Renal cortical epithelial cell (primary cell): ENCODE measurements at places on chromosomes 4 and X. TPM values are rescaled to one million over a fixed set of nuclear protein-coding genes. Genes with fewer than 3 reads are reported as not detected.

The TCEAL9 gene
- total RNA-seq, result 123 and 164 TPM in 2 replicates

GRCh38 chr4:176277162-176277904 lies 8.3 kb upstream of the ASB5 start:
- DNase-seq, result peak; percentile 55

GRCh38 chr4:101851672-101852071 lies 61.1 kb downstream of the BANK1 start:
- DNase-seq, result no peak

GRCh38 chr4:38993683-38994082 lies 38.5 kb downstream of the TMEM156 start:
- DNase-seq, result peak; percentile 16

DNA sequence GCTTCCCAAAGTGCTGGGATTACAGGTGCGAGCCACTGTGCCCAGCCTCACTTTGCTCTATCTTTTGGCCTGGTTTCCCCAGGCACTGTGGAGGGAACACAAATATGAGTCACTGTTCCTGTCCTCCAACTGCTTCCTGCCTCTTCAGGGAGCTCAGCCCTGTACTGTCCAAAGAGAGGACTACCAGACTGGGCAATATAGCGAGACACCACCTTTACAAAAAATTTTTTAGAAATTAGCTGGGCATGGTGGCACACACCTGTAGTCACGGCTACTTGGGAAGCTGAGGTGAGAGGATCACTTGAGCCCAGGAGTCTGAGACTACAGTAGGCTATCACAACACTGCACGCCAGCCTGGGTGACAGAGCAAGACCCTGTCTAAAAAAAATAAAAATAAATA lies 16.9 kb upstream of the WAS start:
- DNase-seq, result no peak

- no peak for DNase-seq
Measured at GRCh38 chr4:81366779-81367178, 104.9 kb downstream of the RASGEF1B start.

The FAM50A gene
- total RNA-seq, result 65.8 and 71.8 TPM in 2 replicates

- peak; percentile 92 for DNase-seq
Measured at GRCh38 chrX:115892787-115893671, 277.5 kb upstream of the AGTR2 start.

GRCh38 chr4:53592686-53593501 lies 1.6 kb upstream of the LNX1 start:
- peak; percentile 82 for DNase-seq

GRCh38 chr4:127822430-127822829 lies 40.3 kb downstream of the HSPA4L start:
- DNase-seq, result no peak

The GPR82 gene
- total RNA-seq, result not detected in 2 replicates

- DNase-seq, result no peak
Measured at GRCh38 chr4:73067971-73068394, 1.5 kb downstream of the COX18 start.

The FHIP1A gene
- total RNA-seq, result 17.0 and 19.3 TPM in 2 replicates

The MAGEA9B gene
- total RNA-seq, result not detected in 2 replicates

The ZFP92 gene
- 0.35 and 4.6 TPM in 2 replicates for total RNA-seq

The IL1RAPL1 gene
- 0.05 TPM in 1 of 2 replicates, not detected in the other for total RNA-seq

GRCh38 chrX:15293451-15293850 lies 22.0 kb downstream of the ASB11 start:
- no peak for DNase-seq

GRCh38 chr4:170271723-170272122 lies 182.0 kb upstream of the AADAT start:
- no peak for DNase-seq

The AMELX gene
- total RNA-seq, result not detected in 2 replicates

The RIPPLY1 gene
- not detected in 2 replicates for total RNA-seq

The CYLC1 gene
- total RNA-seq, result not detected in 2 replicates

DNA sequence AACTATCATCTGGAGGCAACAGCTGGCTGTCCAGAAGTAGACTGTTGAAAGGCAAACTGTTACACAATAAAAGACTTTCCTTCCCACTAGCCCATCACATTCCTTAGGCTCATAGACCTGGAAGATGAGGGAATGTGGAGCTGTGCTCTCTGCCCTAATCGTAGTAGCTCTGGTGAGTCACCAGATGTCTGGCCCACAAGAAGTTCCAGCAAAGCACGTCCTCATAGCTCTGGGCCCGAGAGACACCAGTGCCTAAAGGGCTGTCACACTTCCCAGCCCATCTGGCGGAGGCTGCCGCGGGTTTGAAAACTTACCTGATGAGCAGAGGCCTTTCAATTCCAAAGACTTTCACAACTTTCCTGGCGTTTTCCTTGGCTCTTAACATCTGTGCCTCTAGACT lies 81.7 kb upstream of the STOX2 start:
- peak; percentile 98 for DNase-seq

DNA sequence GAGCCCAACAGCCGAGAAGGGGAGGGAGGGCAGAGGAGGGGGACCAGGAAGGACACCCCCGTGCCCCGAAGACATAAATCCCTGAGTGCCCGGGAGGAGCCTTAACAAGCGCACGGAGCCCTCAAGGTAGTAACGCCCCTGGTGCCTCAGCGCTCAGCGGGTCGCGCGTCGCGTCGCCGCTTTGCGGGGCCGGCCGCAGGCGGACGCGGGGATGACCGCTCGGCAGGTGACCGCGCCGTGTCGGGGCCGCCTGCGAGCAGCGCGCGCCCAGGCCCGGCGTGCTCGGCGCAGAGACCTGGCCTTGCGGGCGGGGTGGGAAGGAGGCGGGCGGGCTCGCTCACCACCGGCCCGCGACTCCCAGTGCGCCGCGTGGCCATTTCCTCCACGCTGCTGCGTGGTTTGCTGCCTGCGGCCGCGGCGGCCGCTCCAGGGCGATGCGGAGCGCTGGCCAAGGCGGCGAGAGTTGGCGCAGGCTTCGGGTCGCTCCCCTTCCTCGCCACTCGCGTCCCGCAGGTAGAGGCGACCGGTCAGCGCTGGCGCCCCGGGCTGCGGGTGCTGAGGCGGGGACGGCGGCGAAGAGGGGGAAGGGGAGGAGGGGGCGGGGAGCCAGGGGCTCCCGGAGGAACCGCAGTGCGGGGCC lies 632 bp downstream of the CCSER1 start:
- no peak for DNase-seq

GRCh38 chr4:82437285-82438005 lies 7.1 kb downstream of the ENOPH1 start:
- DNase-seq, result peak; percentile 26

The TMSB15A gene
- total RNA-seq, result 0.15 and 0.69 TPM in 2 replicates

The CSAG2 gene
- total RNA-seq, result not detected in 2 replicates

DNA sequence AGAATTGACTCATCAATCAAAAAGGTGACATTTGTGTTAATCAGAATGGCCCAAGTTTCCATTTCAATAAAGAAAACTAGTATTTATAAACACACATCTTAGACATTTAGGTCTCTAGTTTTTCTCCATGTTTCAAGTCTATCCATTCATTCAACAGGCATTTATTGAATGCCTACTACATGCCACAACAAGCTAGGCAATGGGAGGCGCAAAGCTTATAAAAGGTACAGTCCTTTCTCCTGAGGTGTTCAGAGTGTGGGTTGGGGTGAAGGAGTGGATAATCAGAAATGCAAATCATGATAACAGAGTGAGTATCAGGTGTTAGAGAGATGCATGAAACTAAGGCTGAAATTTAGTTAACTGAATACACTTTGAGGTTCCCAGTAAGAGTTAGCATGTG lies 78.0 kb downstream of the HCCS start:
- no peak for DNase-seq

DNA sequence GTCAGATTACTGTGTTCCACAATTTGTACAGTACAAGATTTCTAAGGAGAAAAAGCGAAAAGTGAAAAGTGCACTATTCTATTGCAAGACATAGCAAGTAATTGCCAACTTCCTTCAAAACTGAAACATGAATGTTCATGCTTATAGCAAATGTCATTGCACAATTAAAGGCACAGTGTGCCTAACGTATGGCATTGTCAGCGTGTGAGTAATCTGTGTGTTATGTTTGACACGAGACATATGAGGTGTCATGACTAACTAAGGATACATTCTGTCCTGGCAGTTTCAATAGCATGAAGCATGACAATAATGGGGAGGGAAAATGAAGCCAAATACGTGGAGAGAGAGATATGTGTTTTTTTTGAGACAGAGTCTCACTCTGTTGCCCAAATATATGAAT lies 33.6 kb upstream of the TBC1D9 start:
- DNase-seq, result peak; percentile 3

DNA sequence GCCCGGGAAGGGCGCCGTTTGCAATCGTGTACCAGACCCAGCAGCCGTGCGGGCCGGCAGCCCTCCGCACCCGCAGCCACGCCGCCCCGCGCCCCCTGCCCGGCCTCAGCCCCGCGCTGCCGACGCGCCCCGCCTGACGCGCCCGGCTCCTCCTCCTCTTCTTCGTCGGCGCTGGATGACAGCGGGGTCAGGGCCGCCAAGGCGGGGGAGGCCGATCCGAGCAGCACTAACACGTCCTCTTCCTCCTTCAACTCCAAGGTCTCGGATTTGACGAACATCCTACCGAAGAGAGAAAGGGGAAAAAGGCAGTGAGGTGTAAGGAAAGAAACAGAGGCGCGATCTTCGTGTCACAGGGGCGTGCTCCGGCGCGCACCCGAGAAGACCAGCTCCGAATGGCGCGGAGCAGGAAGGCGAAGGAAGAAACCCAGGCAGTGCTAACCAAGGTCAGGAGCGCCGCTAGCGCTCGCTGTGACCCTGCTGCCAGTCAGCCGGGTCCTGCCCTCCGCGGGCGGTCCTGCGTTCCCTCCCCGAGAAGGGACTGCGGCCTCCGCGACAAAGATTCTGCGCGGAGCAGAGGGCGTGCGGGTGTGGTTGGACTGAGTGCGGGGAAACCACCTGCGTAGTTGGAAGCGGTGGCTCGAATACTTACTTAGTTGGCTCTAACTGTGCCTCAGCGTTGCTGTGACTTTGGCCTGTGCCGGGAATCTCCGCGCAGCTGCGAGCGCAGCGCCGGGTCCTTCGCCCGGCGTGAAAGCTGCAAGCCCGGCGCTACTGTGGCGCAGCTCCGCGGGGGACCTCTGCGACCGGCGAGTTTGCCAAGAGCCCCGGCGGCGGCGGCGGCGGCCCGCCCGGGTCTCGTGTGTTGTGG lies 548 bp downstream of the NEUROG2 start:
- DNase-seq, result no peak

The CCDC110 gene
- total RNA-seq, result 0.87 and 4.4 TPM in 2 replicates
